Activated naive CD4-positive, alpha-beta T cell treated with Interleukin-2 at 50 U/mL for 16 hours (primary cell): ENCODE measurements at places on chromosomes 12 and 14.

DNA sequence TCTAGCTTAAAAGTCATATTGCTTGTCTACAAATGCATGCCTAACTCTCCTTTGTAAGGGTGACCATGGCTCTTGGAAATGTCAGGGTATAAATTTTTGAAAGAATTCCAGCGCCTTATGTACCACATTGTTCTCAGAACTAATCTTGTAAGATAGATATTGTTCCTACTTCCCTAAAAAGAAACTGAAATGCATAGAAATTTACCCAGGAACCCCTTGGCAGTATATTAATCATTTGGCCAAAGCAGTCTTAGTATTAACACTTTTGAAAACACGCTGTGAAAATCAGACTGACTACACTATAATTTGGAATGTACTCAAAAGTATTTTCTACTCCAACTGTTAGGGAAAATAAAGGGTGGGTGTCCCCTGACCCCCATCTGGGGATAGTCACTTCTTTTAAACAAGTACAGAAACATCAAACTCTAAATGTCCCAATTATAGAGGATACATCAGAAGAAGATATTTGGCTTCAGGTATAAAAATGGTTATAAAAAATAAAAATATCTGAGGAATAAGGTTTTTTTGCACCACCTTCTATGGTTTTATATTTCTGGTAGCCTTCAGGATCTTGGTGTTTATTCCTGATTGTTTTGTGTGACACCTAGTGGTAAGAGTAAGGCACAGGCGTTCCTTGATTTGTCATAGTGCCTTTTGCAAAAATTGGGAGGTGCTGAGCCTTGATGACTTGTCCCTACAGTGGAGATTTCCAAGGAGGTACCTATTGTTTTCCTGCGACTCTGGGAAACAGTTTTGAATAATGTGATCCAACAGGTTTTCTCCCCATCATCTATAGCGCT lies 2.2 kb upstream of the NFKBIA start:
- no peak for DNase-seq

DNA sequence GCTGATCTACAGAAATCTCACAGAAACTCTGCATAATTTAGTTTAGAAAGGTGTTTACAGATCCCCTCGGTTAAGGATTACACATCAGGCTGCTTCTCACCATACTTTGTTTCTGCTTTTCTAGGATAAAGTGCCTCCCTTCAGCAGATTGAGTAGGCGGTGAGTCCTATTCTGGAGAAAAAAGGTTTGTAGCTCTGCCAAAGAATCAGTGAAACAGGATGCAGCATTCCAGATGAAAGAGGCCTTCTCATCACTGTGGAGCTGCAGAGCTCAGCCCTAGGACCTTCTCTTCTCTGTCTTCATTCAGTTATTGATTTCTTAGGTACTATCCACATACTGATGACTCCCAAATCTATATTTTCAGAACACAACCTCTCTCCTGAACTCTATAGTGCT lies 155.5 kb upstream of the KRR1 start:
- DNase-seq: no peak

DNA sequence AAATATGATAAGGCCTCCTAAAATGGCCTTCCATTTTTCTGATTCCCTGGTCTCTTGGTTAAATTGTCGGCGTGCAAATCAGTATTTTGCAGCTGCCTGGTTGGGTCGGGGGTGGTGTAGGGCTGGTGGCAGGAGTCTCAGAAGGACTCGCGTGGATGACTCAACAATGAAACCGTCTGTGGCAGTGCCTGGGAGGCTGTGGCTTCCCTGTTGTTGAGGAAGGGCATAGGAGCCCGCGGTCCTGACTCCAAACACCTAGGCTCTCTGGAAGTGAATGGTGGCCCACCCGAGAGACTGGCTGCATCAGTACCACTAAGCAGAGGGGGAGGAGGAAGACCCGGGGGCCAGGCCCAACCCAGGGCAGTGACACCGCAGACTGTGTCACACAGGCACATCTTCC lies 207.9 kb downstream of the TTC7B start:
- DNase-seq: no peak

GRCh38 chr14:34065236-34065635 lies 114.4 kb upstream of the EGLN3 start:
- DNase-seq: no peak

GRCh38 chr14:96874127-96874526 lies 76.9 kb downstream of the VRK1 start:
- DNase-seq: no peak

- DNase-seq: no peak
Observed at GRCh38 chr12:85405781-85406522, 125.9 kb downstream of the ALX1 start.

DNA sequence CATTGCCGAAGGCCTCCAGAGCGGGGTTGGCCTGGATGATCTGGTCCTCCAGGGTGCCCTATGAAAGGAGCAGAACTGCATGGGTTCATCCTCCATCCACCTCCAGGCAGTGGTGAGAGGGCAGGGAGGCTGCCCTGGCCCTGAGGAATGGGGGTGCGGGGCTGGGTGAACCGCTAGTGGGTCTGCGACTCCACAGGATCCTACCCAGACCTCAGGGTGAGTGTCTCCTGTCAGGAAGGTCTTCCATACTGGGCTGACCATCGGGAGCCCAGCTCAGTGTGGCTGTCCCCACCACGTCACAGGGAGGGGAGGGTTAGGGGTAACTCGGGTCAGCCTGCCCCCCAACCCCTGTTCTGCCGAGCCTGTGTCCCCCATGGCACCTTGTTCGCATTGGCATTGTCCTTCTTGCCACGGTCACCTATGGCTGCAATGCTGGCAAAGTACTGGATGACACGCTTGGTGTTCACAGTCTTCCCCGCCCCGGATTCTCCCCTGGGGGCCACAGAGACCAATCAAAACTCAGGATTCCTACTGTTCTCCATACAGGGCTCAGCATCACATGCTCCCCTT lies 3.7 kb downstream of the MYH6 start:
- DNase-seq: no peak

GRCh38 chr12:12032851-12033797 lies 37.6 kb upstream of the BCL2L14 start:
- DNase-seq: peak; percentile 73

DNA sequence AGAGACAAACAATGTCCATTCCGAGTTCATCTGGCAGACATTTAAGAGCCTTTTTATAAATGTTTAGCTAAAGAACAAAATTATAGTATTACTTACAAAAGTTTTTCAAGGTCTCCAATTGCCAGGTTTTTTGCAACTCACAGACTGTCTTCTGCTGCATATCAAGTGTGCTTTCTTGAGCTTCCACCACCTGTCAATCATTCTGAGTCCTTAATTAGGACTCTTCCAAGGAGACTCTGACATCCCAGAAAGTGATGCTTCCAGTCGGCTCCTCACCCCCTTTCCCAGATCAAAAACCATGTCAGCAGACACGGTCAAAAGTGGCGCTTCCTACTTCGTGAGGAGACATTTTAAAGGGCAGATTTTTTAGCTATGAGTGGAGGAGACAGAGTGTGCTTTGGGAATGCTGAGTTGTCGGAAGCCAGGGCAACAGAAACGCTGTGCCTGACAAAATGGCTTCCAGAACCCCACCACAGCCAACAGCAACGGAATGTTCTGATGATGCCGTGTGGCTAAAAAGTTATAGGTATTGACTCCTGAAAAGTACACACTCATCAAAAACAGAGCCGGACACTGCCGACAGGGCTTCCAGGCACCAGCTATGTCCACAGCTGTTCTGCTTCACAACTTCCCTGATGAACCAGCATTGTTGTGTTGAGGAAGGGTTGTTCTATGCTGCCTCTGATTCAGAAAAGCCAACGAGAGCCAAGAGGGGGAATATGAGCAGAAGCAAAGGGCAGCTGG lies 116.1 kb upstream of the SLC35F4 start:
- DNase-seq: no peak

GRCh38 chr14:26281280-26281998 lies 316.4 kb downstream of the NOVA1 start:
- DNase-seq: no peak

DNA sequence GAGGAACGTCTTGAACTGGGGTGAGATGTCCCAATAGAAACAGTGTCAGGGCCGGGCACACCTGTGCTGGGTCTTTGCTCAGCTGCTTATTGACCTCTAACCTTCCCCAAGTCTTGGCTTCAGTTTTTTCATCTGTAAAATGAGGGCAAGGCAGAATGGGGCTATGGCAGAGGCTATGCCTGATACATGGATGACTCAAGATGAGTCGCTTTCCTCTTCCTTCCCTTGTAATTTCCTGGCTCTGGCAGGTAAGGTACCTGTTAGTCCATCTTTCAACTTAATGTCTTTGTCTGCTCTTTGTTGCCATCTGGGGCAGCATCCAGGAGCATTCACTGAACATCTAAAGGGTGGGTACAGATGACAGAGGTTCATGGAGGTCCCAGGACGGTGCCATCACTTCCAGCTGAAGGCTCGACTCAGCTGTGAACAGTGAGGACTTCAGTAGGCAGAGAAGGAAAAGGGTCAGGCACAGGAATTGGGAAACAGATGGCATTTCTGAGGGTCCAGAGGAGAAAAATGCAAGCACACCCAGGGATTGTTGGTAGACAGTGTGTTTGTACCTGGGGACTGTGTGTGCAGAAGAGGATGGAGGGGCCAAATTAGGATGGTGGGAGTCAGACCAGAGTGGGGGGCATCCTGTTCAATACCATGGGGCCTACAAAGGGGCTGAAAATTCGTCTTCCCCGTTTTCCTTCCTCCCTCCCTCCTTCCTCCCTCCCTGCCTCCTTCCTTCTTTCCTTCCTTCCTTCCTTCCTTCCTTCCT lies 268.3 kb downstream of the VRK1 start:
- DNase-seq: no peak
